ENCODE measurements at places on chromosomes 11 and 22.

- DNase-seq = no peak
Observed at GRCh38 chr11:129287920-129288319, 87.7 kb upstream of the BARX2 start.

DNA sequence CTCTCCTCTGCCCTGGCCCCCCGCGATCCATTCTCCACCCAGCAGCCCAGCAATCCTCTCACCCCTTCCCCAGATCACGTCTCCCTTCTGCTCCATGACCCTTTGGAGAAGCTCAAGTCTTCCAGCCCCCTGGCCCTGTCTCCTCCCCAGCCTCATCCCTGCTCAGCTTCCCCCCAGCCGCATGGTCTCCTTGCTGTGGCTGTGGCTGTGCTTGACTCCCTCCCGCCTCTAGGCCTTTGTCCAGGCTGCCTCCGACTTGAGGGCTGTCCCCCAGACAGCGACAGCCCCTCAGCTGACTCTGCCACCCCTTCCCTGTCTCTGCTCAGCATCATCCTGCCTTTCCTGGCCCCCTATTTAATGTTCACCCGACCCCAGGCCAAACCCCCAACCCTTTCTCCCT lies 59.3 kb downstream of the CACNA1I start:
- no peak for DNase-seq

- DNase-seq = no peak
Observed at GRCh38 chr11:69491071-69492031, 9.9 kb downstream of the LINC01488 start.

DNA sequence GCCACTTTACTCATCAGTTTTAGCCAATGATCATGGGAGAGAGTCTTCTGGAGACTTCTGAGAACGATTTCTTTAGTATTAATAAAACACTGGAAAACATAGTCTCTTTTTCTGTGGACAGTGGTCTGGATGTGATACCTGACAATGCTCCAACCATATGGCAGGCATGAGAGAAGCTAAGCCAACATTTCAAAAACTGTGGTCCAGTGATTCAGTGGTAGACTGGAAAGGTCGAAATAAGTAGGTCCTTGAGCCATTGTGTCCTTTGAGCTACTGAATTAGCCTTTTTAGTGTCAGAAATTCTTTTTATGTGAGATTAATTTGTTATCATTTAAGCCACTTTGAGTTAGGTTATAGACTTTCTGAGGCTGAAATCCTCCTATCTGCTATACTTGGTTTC lies 197.7 kb upstream of the CTSC start:
- DNase-seq = no peak

- DNase-seq = no peak
Observed at GRCh38 chr11:36507824-36508489, 2.1 kb downstream of the TRAF6 start.

GRCh38 chr11:23280088-23280487 lies 419.8 kb upstream of the CCDC179 start:
- no peak for DNase-seq

GRCh38 chr11:117217141-117218084 lies 14.5 kb downstream of the PCSK7 start:
- DNase-seq = no peak

GRCh38 chr11:130765951-130766649 lies 150.2 kb downstream of the SNX19 start:
- peak; percentile 56 for DNase-seq

DNA sequence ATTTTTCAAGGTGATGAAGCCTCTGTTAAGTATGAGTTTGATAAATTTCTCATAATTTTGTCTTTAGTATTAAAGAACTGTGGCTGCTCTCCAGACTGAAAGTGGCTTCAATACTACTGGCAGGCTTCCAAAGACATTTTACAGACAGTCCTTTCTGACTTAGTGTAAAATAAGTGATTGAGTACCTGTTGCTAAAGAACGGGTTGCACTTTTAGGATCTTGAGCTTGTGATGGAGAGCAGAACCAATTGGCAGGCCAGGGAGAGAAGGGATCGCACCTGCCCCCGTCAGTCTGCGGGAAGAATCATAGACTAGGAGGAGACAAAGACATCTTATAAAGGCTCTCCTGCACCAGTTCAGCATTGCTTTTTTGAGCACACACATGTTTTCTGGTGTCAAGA lies 4.4 kb downstream of the NCAM1 start:
- DNase-seq = no peak

GRCh38 chr11:2924381-2924780 lies 4.8 kb downstream of the PHLDA2 start:
- DNase-seq = no peak

- DNase-seq = no peak
Observed at GRCh38 chr22:36938028-36938425, 24.6 kb downstream of the CSF2RB start.

GRCh38 chr11:70072861-70073755 lies 5.0 kb upstream of the ANO1 start:
- no peak for DNase-seq

- DNase-seq = no peak
Observed at GRCh38 chr11:27055065-27055682, 14.6 kb downstream of the BBOX1 start.

DNA sequence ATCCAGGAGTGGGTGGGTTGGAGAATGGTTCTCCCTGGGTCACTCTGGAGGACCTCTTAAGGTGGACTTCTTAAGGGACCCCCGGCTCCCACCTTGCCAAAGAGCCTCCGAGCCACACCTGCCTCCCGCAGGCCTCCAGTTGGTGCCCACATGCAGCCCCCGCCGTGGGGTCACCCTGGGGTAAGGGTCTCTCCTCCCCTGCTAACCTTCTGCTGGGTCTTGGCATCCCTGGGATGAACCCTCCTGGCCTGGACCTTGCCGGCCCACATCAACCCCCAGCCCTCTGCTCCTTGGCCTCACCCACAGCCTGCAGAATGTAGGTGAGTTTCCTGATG lies 12.5 kb upstream of the MUC6 start:
- no peak for DNase-seq

- no peak for DNase-seq
Observed at GRCh38 chr22:41578818-41579217, 10.8 kb downstream of the PMM1 start.

DNA sequence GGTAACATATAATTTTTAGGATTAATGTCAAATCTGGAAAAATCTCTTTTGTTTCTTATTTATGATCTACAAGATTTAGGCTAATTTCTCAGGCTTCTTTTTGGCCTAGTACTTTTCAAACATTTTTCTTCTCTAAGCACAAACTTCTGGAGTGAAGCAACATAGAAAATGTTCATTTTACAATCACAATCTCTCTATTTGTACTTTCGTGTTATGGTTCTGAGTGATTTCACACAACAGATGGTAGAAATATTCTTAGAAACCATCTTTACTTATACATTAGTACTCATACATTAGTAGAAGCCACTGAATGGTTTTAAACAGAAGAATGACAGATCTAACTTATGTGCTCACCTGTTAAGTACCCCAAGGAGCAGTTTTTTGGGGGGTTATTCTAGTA lies 106.3 kb upstream of the ANO3 start:
- no peak for DNase-seq

GRCh38 chr22:39431216-39431801 lies 25.5 kb upstream of the MGAT3 start:
- no peak for DNase-seq

GRCh38 chr11:61960532-61960931 lies 6.9 kb downstream of the FTH1 start:
- DNase-seq = no peak

DNA sequence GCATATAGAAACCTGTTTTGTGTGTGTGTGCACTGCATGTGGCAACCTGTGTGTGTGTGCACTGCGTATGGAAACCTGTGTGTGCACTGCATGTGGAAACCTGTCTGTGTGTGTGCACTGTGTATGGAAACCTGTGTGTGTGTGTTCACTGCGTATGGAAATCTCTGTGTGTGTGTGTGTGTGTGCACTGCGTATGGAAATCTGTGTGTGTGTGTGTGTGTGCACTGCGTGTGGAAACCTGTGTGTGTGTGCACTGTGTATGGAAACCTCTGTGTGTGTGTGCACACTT lies 72.2 kb upstream of the CCND1 start:
- no peak for DNase-seq

- no peak for DNase-seq
Observed at GRCh38 chr11:1453611-1454034, 33.0 kb downstream of the MOB2 start.

- DNase-seq = no peak
Observed at GRCh38 chr11:18063125-18063524, 17.1 kb upstream of the TPH1 start.

- DNase-seq = no peak
Observed at GRCh38 chr22:27073601-27074425, 416.4 kb downstream of the MIAT start.

DNA sequence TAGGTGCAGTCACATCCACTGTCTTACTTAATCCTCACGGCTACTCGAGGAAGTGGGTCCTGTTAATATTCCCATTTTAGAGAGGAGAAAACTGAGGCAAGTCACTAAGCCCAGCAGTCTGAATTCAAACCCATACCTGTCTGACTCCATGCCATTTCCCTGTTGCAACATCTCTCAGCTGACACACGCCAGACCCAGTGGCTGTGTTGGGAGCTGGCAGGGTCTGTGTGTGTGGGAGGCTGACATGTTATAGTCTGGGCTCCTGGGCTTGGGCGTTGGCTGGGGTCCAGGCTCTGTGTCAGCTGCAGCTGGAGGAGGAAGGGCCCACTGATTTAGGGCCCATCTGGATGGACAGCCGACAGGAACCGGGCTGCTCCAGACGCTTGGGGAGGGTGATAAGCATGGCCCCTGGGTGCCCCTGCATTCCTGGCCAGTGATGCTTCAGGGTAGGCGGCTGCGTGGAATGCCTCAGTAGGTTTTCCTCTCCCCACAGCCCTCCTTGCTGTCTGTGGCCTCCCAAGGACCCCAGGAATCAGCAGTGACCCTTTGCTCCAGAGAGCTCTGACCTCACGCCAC lies 562.5 kb downstream of the MN1 start:
- DNase-seq = peak; percentile 60

DNA sequence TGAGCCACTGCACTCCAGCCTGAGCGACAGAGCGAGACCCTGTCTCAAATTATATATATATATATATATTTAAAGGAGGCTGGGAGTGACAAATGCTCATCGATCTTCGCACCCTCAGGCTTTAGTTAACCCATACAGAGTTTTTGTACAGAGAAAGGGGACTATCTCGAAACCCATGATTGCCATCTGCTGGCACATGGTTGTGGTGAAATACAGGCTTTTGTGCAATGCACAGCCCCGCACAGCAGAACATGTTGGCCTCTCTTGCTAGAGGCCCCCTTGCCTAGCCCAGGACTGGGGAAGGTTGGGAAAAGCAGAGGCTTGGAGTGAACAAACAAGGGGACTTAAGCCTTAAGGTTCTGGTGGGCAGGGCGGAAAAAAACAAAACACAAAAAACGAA lies 3.6 kb downstream of the MYBPC3 start:
- no peak for DNase-seq

- DNase-seq = no peak
Observed at GRCh38 chr11:43952020-43952400, 9.6 kb downstream of the C11orf96 start.

GRCh38 chr11:15841931-15842740 lies 514.2 kb downstream of the SOX6 start:
- no peak for DNase-seq

DNA sequence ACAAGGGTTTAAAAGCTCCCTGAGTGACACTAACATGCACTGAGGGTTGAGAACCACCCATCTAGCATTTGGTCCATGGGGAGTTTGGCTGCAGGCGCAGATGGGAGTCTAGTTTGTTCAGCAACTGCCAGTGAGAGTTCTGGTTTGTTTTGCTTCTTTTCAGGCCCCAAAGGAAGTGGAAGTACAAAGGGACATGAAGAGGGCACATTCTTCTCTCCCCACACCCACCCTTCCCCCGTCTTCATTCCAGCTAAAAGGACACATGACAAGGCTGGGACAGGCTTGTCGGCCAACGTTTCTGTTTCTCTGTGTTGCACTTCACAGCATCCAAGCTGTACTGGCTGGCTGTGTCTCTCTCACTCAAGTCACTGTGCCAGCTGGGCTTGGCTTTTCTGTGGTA lies 8.2 kb upstream of the ENDOD1 start:
- no peak for DNase-seq

GRCh38 chr11:130237282-130238006 lies 77.3 kb downstream of the ZBTB44 start:
- DNase-seq = no peak

DNA sequence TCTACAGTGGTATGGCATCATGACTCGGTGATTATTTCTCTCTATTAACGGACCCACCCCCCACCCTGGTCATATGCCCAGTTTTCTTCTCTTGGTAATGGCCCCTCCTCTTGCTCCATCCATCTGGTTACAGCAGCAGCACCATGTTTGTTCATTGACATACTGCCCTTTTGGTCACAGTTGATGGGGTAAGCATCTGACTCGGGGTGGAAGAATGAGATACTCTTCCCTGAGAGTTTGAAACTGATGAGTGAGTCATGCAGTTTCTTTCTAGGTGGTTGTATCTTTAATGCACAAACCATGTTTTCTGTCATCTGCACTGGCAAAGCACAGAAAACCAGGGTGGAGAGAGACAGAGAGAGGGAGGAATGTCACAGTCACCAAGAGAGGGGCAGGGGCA lies 126.0 kb downstream of the SYN3 start:
- no peak for DNase-seq

All from HFF-Myc (cell line).